Jurkat, Clone E6-1 (cell line): ENCODE measurements at places on chromosomes 4 and X.

- no peak for DNase-seq
These were observed 154.8 kb upstream of the PDE5A start for GRCh38 chr4:119783189-119783983.

GRCh38 chr4:144289667-144290428 is 149.3 kb upstream of the GYPA start:
- DNase-seq: no peak

DNA sequence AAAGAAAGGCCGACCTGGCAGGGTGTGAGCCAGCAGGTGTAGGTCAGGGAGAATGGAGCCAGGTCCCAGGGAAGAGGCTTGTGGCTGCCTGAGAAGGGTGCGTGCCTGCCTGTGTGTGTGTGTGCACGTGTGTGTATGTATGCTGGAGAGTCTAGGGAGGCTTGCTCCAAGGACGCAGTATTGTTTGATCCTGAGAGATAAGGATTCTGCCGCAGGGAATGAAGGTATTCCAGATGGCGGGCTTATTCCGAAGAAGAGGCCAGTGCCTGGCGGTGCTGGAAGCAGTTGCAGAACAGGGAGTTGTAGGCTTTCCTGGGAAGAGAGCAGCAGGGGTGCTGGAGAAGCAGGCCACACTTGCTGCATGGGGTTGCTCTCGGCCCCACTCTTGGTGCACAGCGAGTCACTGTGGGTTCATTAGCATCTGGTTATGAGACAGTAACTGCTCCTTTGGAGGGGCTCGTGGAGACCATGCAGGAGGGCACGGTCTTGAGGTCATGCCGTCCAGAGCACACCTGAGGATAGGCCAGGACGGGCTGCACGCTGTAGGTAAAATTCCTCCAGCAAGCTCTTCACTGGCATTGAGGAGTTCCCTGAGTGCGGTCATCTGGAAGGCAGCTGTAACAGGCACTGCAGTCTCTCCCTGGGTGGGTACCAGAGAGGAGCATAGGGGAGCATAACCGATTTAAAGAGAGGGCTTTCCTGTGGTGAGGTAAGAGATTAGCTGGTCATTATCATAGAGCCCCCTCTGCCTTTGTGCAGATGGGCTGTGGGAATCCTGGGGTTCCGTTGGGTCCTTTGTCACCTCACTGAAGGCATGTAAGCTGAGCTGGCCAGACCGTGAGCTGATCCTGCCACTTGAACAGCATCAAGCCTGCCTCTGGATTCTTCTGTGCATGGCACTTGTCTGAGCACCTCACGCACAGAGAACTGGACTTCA is 29.9 kb upstream of the MSANTD1 start:
- DNase-seq: no peak

- DNase-seq: no peak
These were observed 104.9 kb upstream of the DHX15 start for GRCh38 chr4:24689212-24689611.

DNA sequence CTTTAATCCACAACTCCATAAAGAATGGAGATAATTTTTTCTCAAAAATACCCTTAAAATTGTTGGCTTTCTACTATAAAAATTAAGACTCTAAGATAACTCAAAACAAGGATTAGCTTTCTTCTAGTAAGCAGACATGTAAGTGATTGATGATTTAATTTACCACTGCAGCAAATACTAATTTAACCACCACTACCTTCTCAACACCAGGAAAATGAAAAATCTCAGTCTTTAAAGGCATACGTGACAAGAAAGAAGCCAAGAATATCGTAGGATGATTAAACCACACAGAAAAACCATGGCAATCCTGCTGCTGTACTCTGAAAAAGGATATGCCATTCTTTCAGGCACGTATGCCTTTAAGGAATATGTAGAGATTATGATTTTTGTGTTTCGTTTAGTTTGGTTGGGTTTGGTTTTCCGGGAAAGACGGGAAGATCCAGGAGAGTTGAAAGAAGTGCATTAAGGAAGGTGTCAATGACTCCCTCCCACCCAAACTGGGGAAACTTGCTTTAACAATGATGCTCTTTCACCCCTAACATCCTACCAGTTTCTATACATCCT is 881 bp downstream of the LRCH2 start:
- no peak for DNase-seq

GRCh38 chr4:42391981-42392380 is 5.3 kb upstream of the SHISA3 start:
- no peak for DNase-seq

DNA sequence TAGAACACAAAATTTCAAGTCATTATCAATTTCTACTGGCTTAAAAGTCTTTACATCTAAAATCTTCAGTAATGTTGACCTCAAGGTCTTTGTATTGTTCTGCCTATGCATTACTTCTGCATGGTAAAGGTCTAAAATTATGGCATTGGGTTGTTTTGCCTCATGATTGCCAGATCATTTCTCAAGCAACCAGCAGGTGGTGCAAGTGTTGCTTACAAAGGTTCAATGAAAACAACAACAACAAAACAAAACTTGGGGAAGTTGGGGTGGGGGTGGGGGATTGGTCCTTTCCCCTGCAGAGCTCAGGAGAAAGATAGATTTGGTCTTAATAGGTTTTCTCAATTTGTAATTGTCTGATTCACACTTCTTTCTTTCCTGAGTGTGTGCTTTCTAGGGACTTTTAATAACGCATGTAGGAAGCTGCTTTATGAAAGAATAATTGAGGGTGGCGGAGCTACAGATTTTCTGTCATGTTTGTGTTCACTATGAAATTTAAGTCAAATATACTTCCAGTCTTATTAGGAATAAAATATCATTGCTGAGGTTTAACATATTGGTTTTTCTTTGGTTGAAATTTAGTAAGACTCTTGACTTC is 145.1 kb downstream of the COL4A5 start:
- peak; percentile 3 for DNase-seq

DNA sequence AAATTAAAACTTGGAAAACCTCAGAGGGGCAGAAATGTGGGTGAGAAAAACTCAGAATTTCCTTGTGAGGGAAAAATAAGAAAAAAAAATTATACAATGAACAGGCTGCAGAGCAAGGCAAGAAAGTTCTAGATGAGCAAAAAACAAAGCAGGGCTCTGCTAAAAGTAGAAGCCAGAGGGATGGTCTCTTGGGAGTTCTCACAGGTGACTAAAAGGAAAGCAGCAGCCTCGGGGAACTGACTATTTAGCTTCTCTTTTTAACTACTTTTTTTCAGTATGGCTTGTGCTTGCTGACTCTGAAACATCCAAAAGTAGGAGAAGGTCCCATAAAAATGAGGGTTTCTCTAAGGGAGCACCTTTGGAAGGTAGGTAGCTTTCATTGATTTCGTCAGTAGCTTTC is 36.4 kb downstream of the PCDH19 start:
- no peak for DNase-seq

DNA sequence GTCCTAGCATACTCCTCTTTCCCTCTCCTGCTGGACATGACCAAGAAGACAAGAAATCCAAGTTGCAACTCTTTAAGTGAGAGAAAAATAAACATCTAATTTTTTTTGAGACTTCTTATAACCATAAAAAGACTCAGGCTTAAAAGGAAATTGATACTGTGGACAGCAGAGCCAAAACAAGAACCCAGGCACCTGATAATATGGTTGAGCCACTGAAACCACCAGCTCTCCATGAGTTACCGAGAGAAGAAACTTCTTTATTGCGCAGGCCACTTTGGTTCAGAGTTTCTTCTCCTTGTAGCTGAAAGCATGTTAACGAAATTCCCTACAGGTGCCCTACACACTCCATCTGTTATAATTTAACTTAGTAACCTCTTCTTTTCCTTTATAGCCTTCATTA is 11.3 kb upstream of the SPCS3 start:
- no peak for DNase-seq

GRCh38 chrX:22800360-22800759 is 199.4 kb upstream of the DDX53 start:
- no peak for DNase-seq

DNA sequence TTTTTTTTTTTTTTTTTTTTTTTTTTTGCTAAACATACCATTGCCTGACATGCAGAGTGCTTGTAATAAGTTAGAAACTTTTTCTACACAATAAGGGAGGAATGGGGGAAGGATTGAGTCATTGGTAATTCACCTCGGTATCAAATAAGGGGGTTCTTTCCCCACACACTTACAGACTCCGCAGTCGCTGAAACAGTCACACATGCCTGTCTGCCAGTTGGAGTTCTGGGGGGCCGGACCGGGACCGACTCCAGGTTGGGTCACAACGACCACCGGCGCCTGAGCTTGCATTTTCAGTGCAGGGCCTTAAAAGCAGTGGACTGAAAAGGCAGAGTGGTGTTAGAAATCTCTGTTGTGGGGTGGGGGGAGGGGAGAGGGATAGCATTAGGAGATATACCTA is 6.9 kb downstream of the PLAC8 start:
- DNase-seq: no peak

DNA sequence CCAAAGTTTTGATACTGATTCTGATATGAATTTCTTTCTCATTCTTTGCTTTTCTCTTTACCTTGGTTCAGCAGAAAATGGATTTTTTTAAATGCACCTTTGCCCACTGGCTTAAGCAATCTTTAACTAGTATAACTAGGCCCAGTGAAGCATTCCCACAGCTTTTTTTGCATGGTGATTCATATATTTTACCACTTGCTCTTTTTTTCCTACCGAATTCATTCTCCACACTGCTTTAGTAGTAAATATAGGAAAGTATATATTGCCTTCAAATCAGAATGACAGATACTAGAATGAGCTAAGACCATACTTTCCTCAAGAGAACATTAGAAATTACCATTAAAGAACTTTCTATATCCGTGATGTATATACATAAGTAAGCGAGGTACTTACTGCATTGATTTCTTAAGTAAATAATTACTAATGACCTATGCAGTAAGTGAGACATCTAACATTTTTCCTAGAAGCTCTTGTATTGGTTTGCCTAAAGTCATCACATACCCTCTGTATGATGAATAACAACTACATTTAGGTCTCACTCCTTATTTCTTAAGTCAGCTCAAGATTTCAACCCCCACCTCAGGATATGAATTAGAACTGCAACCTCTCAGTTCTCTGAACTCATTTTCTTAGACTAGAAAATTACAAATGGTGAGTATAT is 44.2 kb downstream of the SLC4A4 start:
- no peak for DNase-seq

- DNase-seq: peak; percentile 71
These were observed 105.1 kb downstream of the FNIP2 start for GRCh38 chr4:158873795-158874401.

DNA sequence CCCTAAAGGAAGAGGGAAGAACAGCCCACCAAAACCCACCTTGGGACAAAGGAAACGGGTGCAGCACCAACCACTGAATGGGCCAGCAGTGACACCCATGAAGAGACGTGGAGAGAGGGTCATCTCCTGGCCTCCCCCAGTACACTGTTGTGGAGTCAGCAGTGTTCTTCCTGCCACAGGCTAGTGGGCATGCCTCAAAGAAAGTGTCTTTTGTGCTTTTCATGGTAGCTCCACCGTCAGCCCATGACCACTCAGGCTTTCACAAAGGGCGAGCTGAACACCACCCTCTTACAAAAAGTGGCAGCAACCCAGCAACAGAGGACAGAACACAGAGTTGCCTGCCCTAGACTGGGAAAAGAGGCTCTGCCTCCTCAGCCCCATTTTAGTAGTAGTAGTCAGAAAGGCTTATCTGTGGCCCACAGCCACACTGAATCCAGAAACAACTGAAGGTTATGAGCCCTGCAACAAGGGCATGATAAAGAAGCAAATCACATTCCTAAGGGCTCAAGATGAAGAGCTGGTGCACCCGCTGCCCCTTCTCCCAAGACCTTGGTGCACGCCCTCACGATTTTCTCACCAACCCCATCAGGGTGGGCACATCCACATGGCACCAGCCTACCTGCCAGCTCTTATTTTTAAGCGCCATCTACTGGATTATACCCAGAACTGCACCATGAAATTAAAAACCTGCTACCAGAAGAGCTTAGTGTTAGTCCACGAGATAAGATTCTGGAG is 53.1 kb downstream of the RAB28 start:
- peak; percentile 14 for DNase-seq

DNA sequence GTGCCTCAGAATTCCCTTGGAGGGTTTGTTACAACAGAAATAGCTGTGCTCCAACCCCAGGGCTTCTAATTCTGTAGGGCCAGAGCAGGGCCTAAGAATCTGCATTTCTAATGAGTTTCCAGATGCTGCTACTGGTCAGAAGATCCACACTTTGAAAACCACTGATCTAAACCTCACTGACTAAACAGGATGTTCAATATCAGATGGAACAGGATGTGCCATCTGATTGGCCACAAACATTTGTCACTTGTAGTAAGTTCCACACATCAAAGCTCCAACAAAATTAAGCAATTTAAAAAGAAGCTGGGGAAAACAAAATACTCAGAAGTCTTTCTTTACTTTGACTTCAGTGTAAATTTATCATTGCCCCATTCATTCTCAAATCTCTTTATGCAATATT is 14.3 kb downstream of the CASK start:
- DNase-seq: peak; percentile 65
